ENCODE measurements at places on chromosomes 2 and 18.

- no peaks in the 10 kb centered on the region for H3K36me3 ChIP-seq
- H3K4me1 ChIP-seq, result peaks cover 8% of the 10 kb centered on the region
- H3K27me3 ChIP-seq, result peaks cover 36% of the 10 kb centered on the region
- H3K27ac ChIP-seq, result no peak overlapping the region
These were observed 6.6 kb downstream of the GRHL1 start for GRCh38 chr2:9958057-9958456.

- H3K27me3 ChIP-seq, result peaks cover 19% of the 10 kb centered on the region
- no peaks in the 10 kb centered on the region for H3K36me3 ChIP-seq
- H3K27ac ChIP-seq, result no peak overlapping the region
- H3K4me3 ChIP-seq, result no peak overlapping the region
- H3K4me1 ChIP-seq, result peaks cover under 1% of the 10 kb centered on the region
These were observed 10.5 kb upstream of the TTC39C start for GRCh38 chr18:24003903-24004640.

DNA sequence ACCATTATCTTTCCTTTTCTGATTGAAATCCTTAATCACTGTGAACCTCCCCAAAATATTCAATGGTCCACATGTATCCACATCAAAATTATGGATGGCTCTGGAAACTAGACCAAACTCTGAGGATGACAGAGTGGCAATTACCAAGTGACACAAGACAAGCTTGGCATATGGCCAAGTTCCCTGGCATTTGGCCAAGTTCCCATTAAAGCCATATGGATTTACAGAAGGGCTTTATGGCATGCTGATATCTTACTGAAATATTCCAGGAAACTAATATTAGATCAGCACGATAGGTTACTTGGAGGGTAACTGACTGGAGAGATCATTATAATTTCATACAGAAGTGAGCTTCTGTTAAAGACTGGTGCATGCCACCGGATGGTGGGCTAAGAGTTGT is 21.9 kb upstream of the CERS6 start:
- peaks cover 6% of the 10 kb centered on the region for H3K4me1 ChIP-seq
- DNase-seq, result no peak
- H3K27ac ChIP-seq, result no peak overlapping the region
- peaks cover 4% of the 10 kb centered on the region for H3K27me3 ChIP-seq
- no peak overlapping the region for H3K4me3 ChIP-seq

GRCh38 chr2:65613968-65614555 is 181.7 kb upstream of the SPRED2 start:
- H3K36me3 ChIP-seq, result peaks cover 9% of the 10 kb centered on the region
- peaks cover 7% of the 10 kb centered on the region for H3K27me3 ChIP-seq
- DNase-seq, result no peak
- no peak overlapping the region for H3K27ac ChIP-seq

DNA sequence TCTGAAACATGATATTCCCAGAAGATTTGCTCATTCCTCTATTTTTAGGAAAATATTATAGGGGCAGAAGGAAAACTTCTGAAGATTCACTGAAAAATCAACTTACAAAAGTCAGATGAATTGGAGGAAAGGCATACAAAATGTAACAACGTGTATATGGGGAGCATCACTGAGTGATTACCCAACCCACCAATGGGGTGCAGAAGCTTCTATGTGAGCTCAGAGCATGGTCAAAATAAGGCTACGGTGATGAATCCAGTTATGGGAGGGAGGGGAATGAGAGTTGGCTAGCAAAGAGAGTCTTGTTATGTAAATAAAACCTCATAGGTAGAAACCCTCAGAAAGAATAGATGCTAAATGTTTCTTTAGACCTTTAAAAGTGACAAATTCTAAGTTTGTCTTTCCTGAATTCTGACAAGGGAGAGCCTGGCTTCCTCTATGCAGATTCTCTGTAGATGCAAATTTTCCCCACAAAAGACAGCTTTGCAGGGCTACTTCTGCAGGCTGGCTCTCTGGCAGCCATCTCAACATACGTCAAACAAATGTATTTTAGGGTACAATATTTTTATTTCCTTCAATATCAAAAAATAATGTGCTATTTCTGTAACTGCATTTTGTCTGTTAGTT is 171.4 kb upstream of the NDUFV2 start:
- DNase-seq, result no peak
- peaks cover 11% of the 10 kb centered on the region for H3K36me3 ChIP-seq
- H3K4me3 ChIP-seq, result no peak overlapping the region
- H3K27ac ChIP-seq, result no peak overlapping the region
- H3K4me1 ChIP-seq, result peaks cover 10% of the 10 kb centered on the region

DNA sequence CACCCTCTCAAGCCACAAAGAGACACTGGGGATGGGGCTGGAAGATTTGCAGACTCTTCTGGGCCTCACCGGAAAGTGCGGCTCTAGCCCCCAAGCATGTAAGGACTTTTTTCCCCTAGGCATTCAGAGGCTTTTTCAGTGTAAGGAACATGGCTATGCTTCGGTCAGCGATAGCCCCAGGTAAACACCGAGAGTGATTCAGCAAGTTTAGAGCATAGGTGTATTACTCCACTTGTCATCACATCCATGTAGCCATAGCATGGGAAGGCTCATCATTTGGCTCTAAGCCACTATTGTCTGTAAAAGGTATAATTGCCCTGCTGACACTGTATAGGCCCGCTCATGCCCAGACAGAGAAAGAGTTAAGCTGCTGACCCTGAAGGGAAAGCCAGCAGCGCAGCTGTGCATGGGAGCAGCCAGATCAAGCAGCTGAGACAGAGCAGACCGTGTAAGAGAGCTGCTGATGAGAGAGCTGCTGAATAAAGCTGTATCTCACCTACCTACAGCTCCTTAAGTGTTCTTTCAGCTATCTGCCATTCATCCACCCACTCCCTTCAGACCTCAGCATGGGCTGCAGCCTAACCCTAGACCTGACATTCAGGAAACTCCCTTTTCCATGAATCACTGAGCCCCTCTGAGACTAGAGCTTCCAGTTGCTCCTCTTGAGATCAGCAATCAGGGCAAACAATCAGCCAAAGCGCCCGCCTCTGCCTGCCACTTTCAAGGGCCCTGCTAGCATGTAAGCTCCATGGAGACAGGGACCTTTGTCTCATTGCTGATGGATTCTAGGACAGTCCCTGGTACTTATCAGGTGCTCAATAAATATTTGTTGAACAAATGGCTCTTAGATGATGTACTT is 25.5 kb downstream of the LGALSL start:
- no peaks in the 10 kb centered on the region for H3K36me3 ChIP-seq
- DNase-seq, result no peak
- H3K27ac ChIP-seq, result peak overlapping the region; percentile 21
- peaks cover 5% of the 10 kb centered on the region for H3K27me3 ChIP-seq
- H3K4me3 ChIP-seq, result no peak overlapping the region
- peaks cover 18% of the 10 kb centered on the region for H3K4me1 ChIP-seq

DNA sequence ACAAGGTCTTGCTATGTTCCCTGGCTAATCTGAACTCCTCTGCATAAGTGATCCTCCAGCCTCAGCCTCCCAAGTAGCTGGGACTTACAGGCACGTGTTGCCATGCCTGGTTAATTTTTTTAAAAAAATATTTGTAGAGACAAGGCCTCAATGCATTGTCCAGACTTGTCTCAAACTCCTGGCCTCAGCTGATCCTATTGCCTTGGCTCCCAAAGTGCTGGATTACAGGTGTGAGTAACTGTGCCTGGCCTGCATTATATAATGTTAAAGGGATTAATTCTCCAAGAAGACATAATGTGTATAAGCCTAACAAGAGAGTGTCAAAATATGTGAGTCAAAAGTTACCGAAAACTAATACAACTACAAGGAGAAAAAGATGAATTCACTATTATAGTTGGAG is 32.2 kb downstream of the BUB1 start:
- no peak overlapping the region for H3K27ac ChIP-seq
- peaks cover 88% of the 10 kb centered on the region for H3K36me3 ChIP-seq
- no peaks in the 10 kb centered on the region for H3K27me3 ChIP-seq
- H3K4me3 ChIP-seq, result no peak overlapping the region
- no peak for DNase-seq
- no peaks in the 10 kb centered on the region for H3K4me1 ChIP-seq

DNA sequence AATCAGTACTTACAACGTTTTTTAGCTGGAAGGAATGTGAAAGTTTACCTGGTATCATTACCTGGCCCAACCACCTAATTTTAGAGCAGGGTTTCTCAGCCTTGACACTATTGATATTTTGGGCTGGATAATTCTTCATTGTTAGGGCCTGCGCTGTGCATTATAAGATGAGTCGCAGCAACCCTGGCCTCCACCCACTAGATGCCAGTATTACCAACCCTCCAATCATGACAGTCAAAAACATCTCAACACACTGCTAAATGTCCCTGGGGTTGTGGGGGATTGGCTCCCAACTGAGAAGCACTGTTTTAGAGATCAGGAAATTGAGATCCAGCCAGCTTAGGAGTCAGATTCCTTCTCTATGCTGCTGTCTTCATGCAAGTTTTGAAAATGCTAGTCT is 265.3 kb upstream of the TCF4 start:
- H3K36me3 ChIP-seq, result no peaks in the 10 kb centered on the region
- no peak overlapping the region for H3K4me3 ChIP-seq
- peaks cover 4% of the 10 kb centered on the region for H3K4me1 ChIP-seq
- H3K27ac ChIP-seq, result no peak overlapping the region

DNA sequence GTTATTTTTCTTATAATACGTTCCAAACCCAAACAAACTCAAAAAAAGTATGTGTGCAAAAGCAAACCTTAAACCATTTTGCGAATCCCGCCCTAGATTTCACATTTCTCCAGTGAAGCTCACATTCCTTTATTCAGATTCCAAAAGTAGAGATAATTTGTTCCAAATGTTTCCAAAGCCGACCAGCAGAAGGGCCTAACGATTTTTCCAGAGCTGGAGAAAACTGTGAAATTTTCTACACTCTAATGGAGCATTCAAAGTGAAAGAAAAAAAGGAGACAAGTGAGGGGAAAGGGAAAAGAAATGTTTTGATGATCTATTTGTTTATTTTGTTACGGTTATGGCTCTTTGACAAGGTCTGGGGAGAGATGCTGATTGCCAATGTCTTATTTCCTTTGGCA is 286.5 kb upstream of the SLC14A2 start:
- peaks cover 6% of the 10 kb centered on the region for H3K36me3 ChIP-seq
- no peak overlapping the region for H3K4me3 ChIP-seq
- H3K4me1 ChIP-seq, result peaks cover 75% of the 10 kb centered on the region
- H3K27me3 ChIP-seq, result no peaks in the 10 kb centered on the region
- no peak overlapping the region for H3K27ac ChIP-seq
- DNase-seq, result no peak

DNA sequence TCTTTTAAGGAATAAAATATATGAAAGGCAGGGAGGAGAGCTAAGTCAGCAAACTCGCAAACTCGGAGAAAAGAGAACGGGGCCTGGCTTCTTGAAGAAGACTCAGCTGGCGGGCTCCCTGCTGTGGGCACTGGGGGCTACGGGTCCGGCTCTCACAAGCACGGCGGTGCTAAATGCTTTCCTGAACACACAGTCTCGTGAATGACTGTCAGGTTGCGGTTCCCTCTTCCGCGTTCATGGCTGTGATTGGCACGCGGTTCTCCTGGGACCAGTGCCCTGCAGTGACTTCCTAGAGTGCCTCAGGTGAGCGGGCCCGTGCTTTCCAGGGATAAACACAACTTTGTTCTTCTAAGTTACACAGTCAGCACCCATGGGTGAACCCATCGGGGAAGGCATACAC is 208.4 kb downstream of the HDAC4 start:
- H3K4me3 ChIP-seq, result no peak overlapping the region
- H3K4me1 ChIP-seq, result peaks cover 55% of the 10 kb centered on the region
- no peaks in the 10 kb centered on the region for H3K27me3 ChIP-seq
- peaks cover 38% of the 10 kb centered on the region for H3K36me3 ChIP-seq
- H3K27ac ChIP-seq, result no peak overlapping the region

GRCh38 chr18:51051105-51051712 is 21.2 kb downstream of the SMAD4 start:
- DNase-seq, result peak; percentile 8
- H3K36me3 ChIP-seq, result peaks cover 56% of the 10 kb centered on the region
- H3K4me1 ChIP-seq, result no peaks in the 10 kb centered on the region
- no peaks in the 10 kb centered on the region for H3K27me3 ChIP-seq
- no peak overlapping the region for H3K4me3 ChIP-seq

- H3K27ac ChIP-seq, result peak overlapping the region; percentile 61
- DNase-seq, result no peak
- peaks cover 22% of the 10 kb centered on the region for H3K4me1 ChIP-seq
- no peak overlapping the region for H3K4me3 ChIP-seq
These were observed 49.0 kb upstream of the TFCP2L1 start for GRCh38 chr2:121333834-121334558.

DNA sequence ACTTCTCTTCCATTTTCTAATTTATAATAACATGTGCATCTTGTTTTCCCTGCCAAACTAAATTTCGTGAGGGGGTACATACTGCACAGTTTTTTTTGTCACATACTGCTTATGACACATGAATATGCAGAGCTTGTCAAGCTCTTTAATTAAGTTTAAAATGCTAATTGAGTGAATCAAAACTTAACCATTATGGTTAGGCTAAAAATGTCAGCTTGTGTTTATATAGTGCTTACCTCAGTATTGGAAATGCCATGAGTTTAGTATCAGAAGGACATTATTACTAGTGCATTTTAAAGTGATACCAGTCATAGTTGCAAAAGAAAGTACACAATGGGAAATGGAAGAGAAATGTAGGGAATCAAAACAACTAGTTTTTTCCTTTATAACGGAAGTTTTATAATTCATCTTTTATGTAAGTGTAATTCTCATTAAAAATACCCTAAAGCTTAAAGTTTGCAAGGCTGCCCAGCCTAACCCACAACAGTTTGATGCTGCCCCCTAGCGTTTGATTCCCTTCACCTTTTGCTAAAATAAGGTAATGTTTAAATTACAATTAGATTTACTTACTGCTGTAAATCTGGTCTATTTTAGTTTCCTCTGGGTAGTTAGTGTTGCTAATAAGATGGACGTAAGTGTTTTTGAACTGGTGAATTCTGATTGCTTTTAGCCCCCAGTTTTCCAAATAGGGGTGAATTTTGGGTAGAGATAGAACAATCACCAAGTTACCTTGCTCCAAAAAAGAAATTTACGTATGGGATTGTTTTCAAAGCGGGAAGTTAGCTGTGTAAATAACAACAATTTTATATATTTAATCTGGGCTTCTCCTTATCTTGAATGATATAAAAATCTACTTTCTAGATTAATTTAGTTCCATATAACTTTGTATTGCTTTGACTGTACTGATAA is 3.2 kb downstream of the SLC39A10 start:
- no peak overlapping the region for H3K27ac ChIP-seq
- peaks cover 2% of the 10 kb centered on the region for H3K27me3 ChIP-seq
- peaks cover 45% of the 10 kb centered on the region for H3K4me1 ChIP-seq
- DNase-seq, result peak; percentile 71
- H3K4me3 ChIP-seq, result peak overlapping the region; percentile 97

- no peaks in the 10 kb centered on the region for H3K27me3 ChIP-seq
- no peak overlapping the region for H3K4me3 ChIP-seq
- no peak for DNase-seq
- H3K27ac ChIP-seq, result no peak overlapping the region
These were observed 176.3 kb upstream of the NABP1 start for GRCh38 chr2:191501561-191502168.

Measured in nephron progenitor cell (in vitro differentiated cells).